Activated CD8-positive, alpha-beta T cell treated with anti-CD3 and anti-CD28 coated beads, Interleukin-2, amount 10 ng/mL, durations not matched to agents 7 days and 5 days (primary cell): ENCODE measurements at places on chromosomes 11 and 22. TPM values are rescaled to one million over a fixed set of nuclear protein-coding genes. Genes with fewer than 3 reads are reported as not detected.

Gene ARHGAP42
- total RNA-seq: 0.50 TPM

DNA sequence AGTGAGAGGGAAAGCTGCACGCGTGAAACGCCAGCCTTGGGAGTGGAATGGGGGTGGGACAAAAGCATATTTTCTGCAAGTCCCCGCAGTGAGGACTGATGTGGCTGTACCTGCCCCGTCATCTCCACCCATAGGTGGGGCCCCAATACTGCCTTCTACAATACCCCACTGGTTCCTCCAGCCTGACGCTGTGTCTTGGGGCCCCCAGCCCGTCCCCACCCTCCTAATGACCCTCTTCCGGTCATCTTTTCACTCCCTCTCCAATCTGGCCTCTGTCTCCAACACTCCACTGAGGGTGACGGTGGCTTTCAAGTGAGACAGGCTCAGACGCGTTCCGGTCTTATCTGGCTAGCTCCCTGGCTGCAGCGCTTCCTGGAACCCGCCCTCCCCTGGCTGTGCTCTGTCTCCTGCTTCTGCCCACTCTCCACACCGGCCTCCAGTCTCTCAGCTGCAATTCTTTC, 104.2 kb downstream of the MICAL3 start:
- no peak overlapping the region for H3K4me3 ChIP-seq
- no peaks in the 10 kb centered on the region for H3K27me3 ChIP-seq
- no peaks in the 10 kb centered on the region for H3K36me3 ChIP-seq
- peaks cover 8% of the 10 kb centered on the region for H3K4me1 ChIP-seq
- DNase-seq: no peak

GRCh38 chr11:125777309-125777708, 1.3 kb downstream of the PATE2 start:
- peaks cover 6% of the 10 kb centered on the region for H3K27me3 ChIP-seq
- DNase-seq: no peak
- no peaks in the 10 kb centered on the region for H3K4me1 ChIP-seq
- no peaks in the 10 kb centered on the region for H3K36me3 ChIP-seq
- H3K4me3 ChIP-seq: no peak overlapping the region
- no peak overlapping the region for H3K27ac ChIP-seq

Gene TMEM151A
- not detected for total RNA-seq

- H3K27ac ChIP-seq: no peak overlapping the region
- H3K27me3 ChIP-seq: no peaks in the 10 kb centered on the region
- DNase-seq: no peak
- no peak overlapping the region for H3K4me3 ChIP-seq
- peaks cover 85% of the 10 kb centered on the region for H3K36me3 ChIP-seq
Observed at GRCh38 chr11:19232910-19233503, 7.7 kb downstream of the E2F8 start.

DNA sequence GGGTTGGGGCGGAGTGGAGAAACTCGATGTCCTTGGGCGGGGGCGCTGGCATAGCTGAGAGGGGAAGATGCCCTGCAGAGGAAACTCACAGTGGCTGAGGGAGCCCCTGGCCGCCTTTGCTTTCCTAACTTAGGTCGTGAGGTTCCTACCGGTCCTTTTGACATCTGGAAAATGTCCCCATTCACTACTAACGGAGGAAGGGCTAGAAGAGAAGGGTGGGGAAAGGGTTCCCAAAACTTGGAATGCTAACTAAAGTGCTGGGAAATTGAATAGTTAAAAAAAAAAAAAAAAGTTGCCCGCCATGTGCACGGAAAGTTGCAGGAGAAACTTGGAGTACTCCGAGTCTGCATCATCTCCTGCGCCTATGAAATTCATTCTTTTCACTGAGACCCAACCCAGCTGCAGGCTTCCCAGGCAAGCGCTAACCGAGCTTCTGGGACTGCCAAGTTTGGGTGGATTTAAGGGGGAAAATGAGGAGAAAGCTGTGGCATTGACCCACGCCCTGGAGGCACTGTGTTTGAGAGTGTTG, 796 bp downstream of the TIMP3 start:
- H3K4me1 ChIP-seq: peaks cover 4% of the 10 kb centered on the region
- H3K27ac ChIP-seq: no peak overlapping the region
- H3K4me3 ChIP-seq: no peak overlapping the region
- DNase-seq: no peak
- H3K36me3 ChIP-seq: no peaks in the 10 kb centered on the region

- no peak overlapping the region for H3K27ac ChIP-seq
- DNase-seq: no peak
- H3K4me3 ChIP-seq: no peak overlapping the region
- H3K27me3 ChIP-seq: peaks cover 2% of the 10 kb centered on the region
Observed at GRCh38 chr11:93842461-93842860, 8.0 kb downstream of the VSTM5 start.

DNA sequence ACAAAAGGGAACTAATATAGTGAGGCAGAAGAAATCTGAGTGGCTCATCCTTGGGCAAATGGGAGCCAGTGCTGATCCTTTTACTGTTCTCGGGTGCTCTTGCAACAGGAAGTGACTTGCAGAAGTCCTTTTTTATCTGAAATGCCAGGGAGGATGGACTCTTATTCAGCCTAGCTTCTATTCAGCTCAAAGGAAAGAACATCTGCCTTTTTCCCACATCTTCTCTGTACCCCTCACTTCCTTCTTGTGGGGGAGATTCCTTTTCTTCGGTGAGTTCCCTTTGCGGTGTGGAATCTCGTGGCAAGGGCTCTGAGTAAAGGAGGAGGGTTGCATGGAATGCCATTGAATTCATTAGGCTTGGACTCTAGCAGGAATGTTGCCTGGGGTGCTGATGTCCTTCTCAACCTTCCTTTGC, 76.2 kb downstream of the ZBTB16 start:
- DNase-seq: no peak
- H3K4me3 ChIP-seq: no peak overlapping the region
- peaks cover 6% of the 10 kb centered on the region for H3K27me3 ChIP-seq
- H3K27ac ChIP-seq: no peak overlapping the region
- H3K36me3 ChIP-seq: peaks cover 2% of the 10 kb centered on the region

Gene NDUFA6
- total RNA-seq: 102 TPM

GRCh38 chr11:63840356-63841060, 1.6 kb downstream of the MARK2 start:
- peaks cover 67% of the 10 kb centered on the region for H3K4me1 ChIP-seq
- no peaks in the 10 kb centered on the region for H3K27me3 ChIP-seq
- peaks cover 48% of the 10 kb centered on the region for H3K36me3 ChIP-seq

Gene ROBO4
- total RNA-seq: 0.05 TPM

Gene CRKL
- total RNA-seq: 87.4 TPM

- H3K4me3 ChIP-seq: peak overlapping the region; percentile 97
- DNase-seq: no peak
- H3K4me1 ChIP-seq: peaks cover 30% of the 10 kb centered on the region
- peaks cover 8% of the 10 kb centered on the region for H3K36me3 ChIP-seq
Observed at GRCh38 chr11:415640-416041, 842 bp upstream of the SIGIRR start.

Gene ACTN3
- not detected for total RNA-seq

DNA sequence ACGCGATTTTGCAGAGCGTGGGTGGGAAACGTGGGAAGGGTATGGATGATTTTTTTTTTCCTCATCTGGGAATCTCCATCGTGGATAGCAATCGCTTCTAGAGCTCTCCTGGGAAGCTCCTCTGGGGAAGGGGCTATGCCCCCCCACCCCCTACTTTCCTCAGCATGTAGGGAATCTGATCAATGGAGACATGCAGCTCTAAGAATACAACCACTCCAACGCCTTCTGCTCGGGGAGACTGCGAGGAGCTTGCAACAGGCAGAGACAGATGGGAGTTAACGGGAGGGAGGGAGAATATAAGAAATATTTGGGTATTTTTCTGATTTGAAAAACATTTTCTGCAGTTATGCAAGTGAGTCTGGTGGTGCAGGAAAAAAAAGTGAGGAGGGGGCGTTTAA, 104.6 kb upstream of the HSD17B12 start:
- peaks cover 86% of the 10 kb centered on the region for H3K27me3 ChIP-seq
- H3K27ac ChIP-seq: no peak overlapping the region
- H3K4me3 ChIP-seq: no peak overlapping the region
- peaks cover 2% of the 10 kb centered on the region for H3K36me3 ChIP-seq
- H3K4me1 ChIP-seq: peaks cover 44% of the 10 kb centered on the region

DNA sequence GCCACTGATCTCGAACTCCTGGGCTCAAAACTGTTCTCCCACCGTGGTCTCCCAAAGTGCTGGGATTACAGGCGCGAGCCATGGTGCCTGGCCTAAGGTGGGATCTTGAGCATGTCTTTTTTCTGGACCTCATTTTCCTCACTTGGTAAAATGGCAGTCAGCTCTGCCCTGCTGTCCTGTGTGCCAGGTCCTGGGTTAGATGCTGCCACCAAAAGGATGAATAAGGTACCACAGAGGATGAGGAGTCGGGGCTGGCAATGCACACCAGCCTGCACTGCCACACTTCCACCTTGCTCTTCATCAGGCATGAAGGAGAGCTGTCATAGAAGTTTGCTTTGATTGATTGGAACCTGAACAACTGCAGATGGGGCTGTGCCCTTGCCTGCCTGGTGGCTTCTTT, 32.3 kb downstream of the ACO2 start:
- peaks cover 20% of the 10 kb centered on the region for H3K36me3 ChIP-seq
- no peak overlapping the region for H3K4me3 ChIP-seq
- peak; percentile 32 for DNase-seq
- no peak overlapping the region for H3K27ac ChIP-seq

Gene KRTAP5-1
- not detected for total RNA-seq

Gene PEX26
- 44.4 TPM for total RNA-seq

DNA sequence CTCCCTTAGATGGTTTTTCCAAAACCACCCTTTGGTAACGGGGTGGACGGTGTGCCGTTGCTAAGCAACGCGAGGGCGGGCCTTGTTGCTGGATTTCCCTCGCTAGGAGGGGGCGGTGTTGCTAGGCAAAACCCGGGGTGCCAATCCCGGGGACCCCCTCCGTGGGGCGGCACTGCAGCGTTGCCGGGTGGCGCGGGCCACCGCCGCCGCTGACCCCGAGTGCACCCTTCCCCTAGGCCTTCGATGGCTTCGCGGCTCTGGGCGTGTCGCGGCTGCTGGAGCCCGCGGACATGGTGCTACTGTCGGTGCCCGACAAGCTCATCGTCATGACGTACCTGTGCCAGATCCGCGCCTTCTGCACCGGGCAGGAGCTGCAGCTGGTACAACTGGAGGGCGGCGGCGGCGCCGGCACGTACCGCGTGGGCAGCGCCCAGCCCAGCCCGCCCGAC, 8.9 kb downstream of the EHBP1L1 start:
- H3K36me3 ChIP-seq: peaks cover 62% of the 10 kb centered on the region
- no peak overlapping the region for H3K27ac ChIP-seq
- H3K4me3 ChIP-seq: no peak overlapping the region
- peaks cover 57% of the 10 kb centered on the region for H3K4me1 ChIP-seq
- no peak for DNase-seq

DNA sequence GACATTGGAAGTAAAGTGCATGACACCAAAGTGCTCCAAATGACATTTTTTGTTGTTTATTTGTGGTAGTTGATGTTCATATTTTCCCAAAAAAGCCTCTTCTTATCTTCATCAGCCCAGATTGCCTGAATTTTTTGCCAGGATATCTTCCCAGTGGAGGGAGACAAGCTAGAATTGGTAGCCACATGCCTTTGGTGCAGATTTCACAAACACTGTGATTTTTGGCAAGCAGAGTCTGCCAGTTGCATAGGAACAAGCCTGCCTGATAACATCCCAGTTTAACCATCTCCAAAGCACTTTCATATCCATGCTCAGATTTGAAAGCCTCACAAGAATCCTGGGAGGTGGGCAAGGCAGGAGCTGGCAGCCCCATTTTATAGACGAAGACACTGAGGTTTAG, 102.3 kb upstream of the SYT13 start:
- H3K27ac ChIP-seq: no peak overlapping the region
- no peak for DNase-seq
- peaks cover 10% of the 10 kb centered on the region for H3K27me3 ChIP-seq
- H3K4me3 ChIP-seq: no peak overlapping the region
- no peaks in the 10 kb centered on the region for H3K36me3 ChIP-seq
- peaks cover 4% of the 10 kb centered on the region for H3K4me1 ChIP-seq

GRCh38 chr11:110230377-110230776, 66.0 kb downstream of the RDX start:
- peaks cover 46% of the 10 kb centered on the region for H3K36me3 ChIP-seq
- no peaks in the 10 kb centered on the region for H3K27me3 ChIP-seq
- peak overlapping the region; percentile 27 for H3K27ac ChIP-seq
- DNase-seq: no peak
- H3K4me1 ChIP-seq: peaks cover 3% of the 10 kb centered on the region

GRCh38 chr11:129695571-129696308, 119.9 kb upstream of the TMEM45B start:
- peak overlapping the region; percentile 25 for H3K27ac ChIP-seq
- H3K27me3 ChIP-seq: no peaks in the 10 kb centered on the region
- H3K4me3 ChIP-seq: peak overlapping the region; percentile 73

Gene CARD18
- total RNA-seq: not detected

GRCh38 chr22:17575681-17576080, 12.4 kb downstream of the SLC25A18 start:
- no peak overlapping the region for H3K4me3 ChIP-seq
- no peaks in the 10 kb centered on the region for H3K36me3 ChIP-seq
- H3K27ac ChIP-seq: no peak overlapping the region
- H3K27me3 ChIP-seq: no peaks in the 10 kb centered on the region
- no peaks in the 10 kb centered on the region for H3K4me1 ChIP-seq

DNA sequence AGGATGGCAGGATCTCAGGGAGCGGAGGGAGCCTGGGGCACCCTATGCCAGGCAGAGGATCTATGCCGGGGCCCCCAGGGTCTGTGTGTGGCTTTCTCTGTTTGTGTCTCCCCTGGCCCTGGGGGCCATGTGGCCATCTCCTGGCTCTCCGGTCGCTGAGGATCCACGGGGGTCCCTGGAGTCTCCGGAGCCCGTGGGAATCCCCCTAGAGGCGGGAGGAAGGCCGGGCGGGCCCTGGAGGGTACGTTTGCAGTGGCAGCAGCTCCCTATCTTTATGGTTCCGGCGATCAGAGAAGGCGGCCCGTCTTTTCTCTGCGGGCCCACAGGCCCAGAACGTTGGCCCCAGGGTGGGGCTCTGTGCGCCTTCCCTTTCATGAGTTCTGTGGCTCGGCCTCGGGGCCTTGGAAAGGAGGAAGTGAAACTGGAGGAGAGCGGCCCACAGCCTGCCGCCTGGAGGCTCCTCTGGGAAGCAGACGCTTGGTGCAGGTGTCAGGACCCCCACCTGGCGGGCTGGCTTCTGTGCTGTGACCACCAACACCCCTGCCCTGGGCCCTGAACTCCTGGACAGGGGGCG, 82.1 kb downstream of the KCNQ1 start:
- no peaks in the 10 kb centered on the region for H3K36me3 ChIP-seq
- H3K27me3 ChIP-seq: no peaks in the 10 kb centered on the region
- peak overlapping the region; percentile 3 for H3K4me3 ChIP-seq
- no peak overlapping the region for H3K27ac ChIP-seq
- H3K4me1 ChIP-seq: peaks cover 28% of the 10 kb centered on the region

Gene DEUP1
- total RNA-seq: not detected

GRCh38 chr11:85783758-85784157, 27.2 kb downstream of the SYTL2 start:
- DNase-seq: no peak
- H3K27ac ChIP-seq: no peak overlapping the region
- no peaks in the 10 kb centered on the region for H3K27me3 ChIP-seq
- H3K4me1 ChIP-seq: peaks cover 58% of the 10 kb centered on the region
